ENCODE measurements at places on chromosomes 7 and 10.
A peak's percentile ranks its signal among the peaks of the same experiment; 100 is the strongest.

- no peak for DNase-seq
Measured at GRCh38 chr7:9835199-9835598, 1138.5 kb upstream of the PHF14 start.

- DNase-seq: no peak
Measured at GRCh38 chr10:31030800-31031199, 865 bp downstream of the ZNF438 start.

DNA sequence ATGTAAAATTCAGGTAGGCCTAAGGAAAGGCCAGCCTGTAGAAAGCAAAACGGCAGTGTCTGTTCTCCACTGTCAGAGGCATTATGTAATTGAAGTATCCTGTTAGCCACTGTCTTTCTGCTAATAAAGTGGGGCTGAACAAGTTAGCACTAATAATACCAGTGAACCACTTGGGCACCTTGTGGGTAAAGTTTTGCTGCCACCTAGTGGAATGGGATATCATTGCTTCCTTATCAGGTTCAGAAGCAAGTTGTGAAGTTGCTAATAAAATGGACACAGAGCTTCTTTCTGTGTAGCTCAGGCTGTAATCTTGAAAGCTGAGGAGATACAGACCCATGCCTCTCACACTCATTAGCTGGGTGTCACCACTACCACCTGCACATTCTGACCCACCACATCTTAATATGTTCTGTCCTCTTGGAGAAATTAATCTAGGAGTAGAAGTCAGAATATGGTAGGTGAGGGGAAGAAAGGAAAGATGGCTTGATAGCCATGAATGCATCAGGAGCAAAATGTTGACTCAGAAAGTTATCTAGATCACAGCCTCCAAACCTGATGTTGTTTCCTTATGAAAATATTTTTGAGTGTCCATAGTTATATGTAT, 175.1 kb downstream of the SEPTIN7 start:
- peak; percentile 77 for DNase-seq

DNA sequence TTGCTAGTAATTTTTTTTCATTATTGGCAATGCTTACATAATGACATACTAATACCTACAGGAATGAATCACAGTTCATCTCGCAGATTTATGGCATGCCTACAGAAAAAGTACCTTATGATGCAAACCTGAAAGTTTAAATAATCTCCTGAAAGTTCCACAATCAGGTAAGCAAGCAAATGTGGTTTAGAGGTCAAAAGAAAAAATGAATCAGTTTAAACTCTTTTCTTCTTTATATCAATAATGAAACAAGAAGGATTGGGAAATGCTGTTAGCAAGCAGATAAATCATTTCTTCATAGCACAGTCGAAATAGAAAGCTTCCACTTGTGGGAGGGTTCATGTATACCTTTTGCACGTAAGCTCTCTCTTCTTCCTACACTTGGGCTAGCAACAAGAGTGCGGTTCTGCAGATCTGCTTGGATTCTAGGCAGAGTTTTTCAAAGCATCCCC, 53.7 kb upstream of the MTPN start:
- DNase-seq: no peak

DNA sequence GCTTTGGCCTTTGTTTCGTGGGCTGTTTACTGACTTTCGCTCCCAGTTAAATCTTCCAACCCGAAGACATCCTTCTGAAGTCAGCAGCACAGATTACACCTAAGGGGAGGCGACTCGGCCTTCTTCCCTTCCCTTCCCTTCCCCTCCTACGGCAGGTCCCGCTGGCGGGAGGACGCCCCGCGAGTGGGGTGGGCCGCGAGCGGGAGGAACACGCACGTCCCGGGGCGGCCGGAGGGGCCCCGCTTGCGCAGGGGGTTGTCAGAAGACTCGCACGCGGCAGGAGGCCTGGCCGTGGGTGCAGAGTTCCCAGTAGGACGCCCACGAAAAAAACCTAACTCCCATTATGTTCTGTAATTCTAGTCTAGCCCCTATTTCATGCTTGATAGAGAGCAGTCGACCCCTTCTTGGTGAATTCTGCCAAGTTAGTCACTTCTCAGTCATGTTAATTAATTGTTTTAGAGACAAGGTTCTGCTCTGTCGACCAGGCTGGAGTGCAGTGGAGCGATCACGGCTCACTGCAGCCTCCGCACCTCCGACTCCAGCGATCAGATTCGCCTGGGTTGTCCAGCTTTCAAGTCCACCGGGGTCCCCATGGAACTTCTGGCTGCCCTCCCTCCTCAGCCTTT, 19.2 kb upstream of the ZNF32 start:
- no peak for DNase-seq

DNA sequence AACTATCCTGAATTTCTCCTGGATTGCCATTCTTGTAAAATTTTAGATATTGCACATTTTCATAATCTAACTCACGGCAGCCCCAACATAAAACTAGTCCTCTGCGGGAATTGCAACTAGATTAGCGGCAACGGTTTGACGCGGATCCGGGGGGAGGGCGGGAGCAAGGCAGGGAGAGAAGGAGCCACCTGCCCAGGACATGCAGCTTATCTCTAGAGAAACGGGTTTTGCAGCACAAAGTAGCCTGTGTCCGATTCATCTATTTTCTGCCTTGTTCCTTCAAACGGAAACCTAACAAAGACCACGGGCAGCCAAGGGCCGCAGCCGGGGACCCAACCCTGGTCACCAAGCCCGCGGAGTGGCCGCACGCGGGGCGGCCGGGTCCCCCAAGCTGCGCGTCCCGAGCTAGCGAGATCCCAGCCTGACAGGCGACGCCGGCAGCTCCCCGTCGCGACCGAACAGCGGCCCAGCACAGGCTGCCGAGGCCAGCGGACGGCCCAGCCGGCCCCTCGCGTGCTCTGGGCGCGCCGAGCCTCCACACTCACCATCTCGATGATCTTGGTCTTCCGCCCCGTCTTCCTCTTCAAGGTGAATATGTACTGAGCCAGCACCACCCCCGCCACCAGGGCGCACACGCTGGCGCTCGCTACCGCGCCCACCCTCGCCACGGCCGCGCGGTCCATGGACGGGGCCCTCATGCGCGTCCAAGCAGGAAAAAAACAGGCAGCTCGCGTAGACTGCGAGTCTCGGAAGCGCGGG, at the start of gene NT5C3A:
TSS of gene NT5C3A (minus strand) at position 754 of the 759 bp plus-strand sequence. CDS start at position 683, 71 bp downstream.
- peak; percentile 23 for DNase-seq

GRCh38 chr7:29318853-29319718, 124.5 kb downstream of the CHN2 start:
- DNase-seq: no peak

DNA sequence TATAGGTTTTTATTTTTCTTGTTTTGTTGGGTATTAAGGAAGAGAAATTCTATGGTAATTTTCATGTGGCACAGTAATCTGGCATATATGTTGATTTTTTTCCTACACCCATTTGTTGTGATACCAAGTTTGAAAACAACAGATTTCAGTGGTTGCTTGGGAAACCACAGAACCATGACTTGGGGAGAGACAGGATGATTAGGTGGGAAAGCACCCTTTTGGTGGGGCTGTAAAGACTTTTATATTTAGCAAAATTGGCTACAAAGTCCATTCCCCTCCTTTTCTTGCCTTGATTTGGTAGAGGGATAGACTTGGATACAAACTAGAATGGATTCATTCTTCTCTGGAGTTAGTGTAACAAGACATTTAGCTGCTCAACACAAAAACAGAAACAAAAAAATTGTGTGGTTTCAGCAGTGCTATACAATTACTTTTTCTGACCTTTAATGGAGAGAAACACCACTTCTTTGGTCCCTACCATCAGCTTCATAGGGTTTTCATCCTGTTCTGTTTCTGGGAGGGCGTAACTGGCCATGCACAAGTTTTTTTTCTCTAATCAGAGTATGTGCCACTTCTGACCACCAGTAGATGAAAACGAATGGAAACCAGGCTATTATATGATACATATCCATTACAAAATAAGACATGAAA, 52.7 kb downstream of the FIGNL1 start:
- DNase-seq: no peak

DNA sequence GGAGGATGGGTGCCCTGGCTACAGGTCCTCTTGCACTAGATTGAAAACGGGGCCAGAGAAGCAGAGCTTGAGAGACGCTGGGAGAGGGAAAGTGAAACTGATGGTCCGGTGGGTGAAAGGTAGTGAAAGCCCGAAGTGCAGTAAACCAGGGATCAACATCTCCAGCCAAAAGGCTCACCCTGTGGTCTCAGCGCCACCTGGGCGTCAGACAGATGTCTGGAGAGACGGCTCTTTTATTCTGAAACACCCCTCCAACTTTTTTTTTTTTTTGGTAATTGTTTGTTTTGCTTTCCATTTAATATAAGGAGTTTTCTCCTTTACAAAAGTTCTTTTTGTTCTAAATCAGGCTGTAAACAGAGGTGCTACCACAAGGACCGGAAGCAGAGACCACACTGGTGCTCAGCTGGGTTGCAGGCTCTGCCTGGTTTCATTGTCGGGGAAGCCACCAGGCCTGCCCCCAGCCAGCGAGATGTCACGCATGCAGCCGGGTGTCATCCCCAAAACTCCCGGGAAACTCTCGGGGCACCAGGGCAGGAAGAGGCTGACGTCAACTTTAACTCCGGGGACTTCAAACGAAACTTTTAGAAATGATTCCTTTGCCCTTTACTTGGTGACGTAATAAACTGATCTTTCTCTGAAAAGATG, 11.2 kb downstream of the IL2RA start:
- DNase-seq: peak; percentile 52

GRCh38 chr10:29257106-29257783, 31.6 kb upstream of the LYZL1 start:
- DNase-seq: peak; percentile 99

GRCh38 chr7:123348690-123349089, 148.9 kb upstream of the SLC13A1 start:
- DNase-seq: no peak

DNA sequence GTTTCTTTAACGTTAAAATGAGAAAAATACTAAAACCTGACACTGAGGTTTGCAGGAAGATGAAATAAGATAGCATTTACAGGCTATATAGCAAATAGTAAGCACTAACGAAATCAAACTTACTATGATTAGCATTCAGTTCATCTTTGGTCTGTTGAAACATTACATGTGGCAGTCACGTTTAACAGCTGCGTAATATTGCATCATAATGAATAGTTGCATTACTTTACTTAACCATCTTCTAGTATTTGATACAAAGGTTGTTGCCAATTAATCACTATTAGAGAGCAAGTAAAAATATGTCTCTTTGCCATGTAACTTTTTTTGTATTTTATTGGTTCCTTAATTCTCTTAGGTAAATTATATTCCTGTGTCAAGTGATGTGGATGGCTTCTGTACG, 131.8 kb upstream of the GHITM start:
- DNase-seq: no peak

DNA sequence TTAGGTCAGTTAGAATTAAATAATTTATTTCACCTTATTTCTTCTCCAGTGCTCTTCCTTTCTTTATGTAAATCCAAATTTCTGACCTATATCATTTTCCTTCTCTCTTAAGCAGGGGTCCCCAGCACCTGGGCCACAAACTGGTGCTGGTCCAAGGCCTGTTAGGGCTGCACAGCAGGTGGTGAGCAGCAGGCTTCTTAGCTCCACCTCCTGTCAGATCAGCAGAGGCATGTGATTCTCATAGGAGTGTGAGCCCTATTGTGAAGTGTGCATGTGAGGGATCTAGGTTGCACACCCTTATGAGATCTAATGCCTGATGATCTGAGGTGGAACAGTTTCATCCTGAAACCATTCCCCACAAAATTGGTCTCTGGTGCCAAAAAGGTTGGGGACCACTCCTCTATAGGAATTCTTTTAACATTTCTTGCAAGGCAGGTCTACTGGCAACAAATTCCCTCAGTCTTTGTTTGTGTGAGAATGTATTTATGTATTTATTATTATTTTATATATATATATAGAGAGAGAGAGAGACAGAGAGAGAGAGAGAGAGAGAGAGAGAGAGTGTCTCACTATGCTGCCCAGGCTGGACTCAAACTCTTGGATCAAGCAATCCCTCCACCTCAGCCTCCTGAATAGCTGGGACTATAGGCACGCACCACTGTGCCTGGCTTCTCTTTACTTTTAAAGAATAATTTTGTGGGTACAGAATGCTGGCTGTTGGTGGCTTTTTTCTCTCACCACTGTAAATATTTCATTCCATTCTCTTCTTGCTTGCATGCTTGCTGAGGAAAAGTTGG, 4.3 kb upstream of the ABCC2 start:
- DNase-seq: no peak

GRCh38 chr7:55493408-55493807, 78.9 kb downstream of the VOPP1 start:
- DNase-seq: peak; percentile 18

- no peak for DNase-seq
Measured at GRCh38 chr10:71902351-71902750, 51.3 kb upstream of the PSAP start.

DNA sequence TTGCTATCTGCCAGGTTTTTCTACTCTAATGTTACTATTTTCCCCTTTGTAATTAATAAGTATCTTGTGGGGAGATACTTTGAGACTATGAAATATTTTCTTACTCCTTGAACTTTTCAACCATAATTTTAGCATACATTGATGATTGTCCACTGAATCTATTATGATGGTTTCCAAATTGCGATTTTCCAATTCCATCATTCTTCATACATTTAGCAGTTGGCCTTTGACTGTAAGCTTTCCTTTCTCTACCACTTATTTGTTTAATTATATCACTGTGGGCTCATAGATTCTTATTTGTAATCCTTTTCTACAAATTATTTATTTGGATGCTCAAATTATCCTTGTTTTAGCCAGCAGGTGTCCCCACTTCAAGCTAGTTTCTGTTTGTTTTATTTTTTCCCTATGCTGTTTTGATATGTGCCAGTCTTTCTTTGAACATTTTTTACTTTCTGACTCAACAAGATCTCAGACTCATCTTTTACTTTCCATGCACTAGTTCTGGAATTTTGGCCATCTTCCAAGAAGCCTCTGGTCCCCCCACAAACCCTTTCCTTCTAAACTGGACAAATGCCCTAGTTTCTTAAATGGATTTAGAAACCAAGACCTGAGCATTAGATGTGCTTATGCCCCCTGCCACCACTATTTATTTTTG, 11.4 kb upstream of the MRPS16 start:
- DNase-seq: peak; percentile 57

- no peak for DNase-seq
Measured at GRCh38 chr7:104386943-104387342, 58.5 kb downstream of the LHFPL3 start.

DNA sequence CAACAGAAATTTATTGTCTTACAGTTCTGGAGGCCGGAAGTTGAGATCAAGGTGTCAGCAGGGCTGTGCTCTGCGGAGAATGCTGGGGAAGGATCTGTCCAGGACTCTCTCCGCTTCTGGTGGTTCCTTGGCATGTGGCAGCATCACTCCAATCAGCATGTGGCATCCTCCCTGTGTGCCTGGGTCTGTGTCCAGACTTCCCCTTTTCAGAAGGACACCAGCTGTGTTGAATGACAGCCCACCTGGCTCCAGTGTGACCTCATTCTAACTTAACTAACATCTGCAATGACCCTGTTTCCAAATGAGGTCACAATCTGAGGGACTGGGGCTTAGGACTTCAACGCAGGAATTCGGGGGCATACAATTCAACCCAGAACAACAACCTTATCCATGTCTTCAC, 141.9 kb downstream of the BMS1 start:
- DNase-seq: no peak

- DNase-seq: no peak
Measured at GRCh38 chr10:85650791-85651496, 715.7 kb downstream of the GRID1 start.

GRCh38 chr7:101857358-101857811, 40.0 kb downstream of the CUX1 start:
- DNase-seq: no peak

- DNase-seq: peak; percentile 63
Measured at GRCh38 chr10:4981722-4982471, 18.7 kb downstream of the AKR1C1 start.

Data from amniotic epithelial cell (primary cell).